AG09309 (cell line): ENCODE measurements at places on chromosomes 2 and 18.
A peak's percentile ranks its signal among the peaks of the same experiment; 100 is the strongest.

DNA sequence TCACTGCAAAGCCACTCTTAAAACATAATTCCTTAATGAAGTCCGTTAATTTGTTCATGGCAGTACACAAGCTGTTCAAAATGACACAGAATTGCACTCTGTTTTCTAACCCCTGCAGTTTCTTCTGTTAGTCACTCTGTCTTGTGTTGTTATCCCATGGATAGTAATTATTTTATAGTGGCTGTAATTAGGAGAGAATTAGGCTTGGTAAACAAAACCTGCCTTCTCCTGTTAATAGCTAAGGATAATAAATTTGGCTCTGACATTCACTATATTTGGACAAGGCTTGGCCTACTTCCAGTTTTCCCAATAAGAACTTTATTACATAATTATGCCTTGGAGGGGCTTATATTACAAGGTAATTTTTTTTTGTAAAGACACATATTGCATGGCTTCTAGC is 330.3 kb upstream of the FIGN start:
- no peak for DNase-seq

GRCh38 chr2:181169503-181169902 is 189.1 kb downstream of the UBE2E3 start:
- no peak for DNase-seq

- no peak for DNase-seq
These were observed 61.2 kb downstream of the EVA1A start for GRCh38 chr2:75499534-75499933.

DNA sequence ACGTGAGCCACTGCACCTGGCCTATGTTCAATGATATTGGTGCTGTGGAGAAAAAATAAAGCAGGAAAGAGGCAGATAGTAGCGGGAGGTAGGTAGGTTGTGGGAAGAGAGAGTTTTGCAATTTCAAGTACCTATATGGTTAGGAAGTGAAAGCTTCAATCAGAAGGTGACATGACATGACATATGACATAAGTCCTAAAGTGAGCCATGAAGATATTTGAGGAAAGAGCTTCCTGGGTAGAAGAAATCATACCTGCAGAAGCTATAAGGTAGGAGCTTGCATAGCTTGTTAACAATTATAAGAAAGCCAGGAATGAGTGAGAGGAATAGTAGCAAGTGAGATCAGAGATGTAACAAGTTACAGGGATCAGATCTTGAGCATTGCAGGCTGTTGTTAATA is 4.2 kb downstream of the KIAA1328 start:
- no peak for DNase-seq

DNA sequence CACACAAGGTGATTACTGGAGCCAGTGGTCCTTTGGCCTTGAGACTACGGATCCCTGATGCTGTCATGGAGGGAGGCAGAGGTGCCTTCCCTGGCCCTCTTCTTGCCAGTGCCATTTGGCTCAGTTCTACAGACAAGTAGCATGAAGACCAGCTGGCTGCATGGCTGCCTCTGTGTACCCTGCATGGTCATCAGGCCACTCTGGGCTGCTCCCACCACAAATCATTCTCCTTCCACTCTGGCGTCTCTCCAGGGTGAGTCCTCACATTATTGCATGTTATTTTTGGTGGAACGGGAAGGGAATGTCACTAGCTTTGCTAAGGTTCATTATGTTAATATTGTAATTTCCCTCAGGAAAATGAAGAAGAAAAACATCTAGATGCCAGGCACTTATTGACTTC is 229.8 kb downstream of the VAPA start:
- no peak for DNase-seq

DNA sequence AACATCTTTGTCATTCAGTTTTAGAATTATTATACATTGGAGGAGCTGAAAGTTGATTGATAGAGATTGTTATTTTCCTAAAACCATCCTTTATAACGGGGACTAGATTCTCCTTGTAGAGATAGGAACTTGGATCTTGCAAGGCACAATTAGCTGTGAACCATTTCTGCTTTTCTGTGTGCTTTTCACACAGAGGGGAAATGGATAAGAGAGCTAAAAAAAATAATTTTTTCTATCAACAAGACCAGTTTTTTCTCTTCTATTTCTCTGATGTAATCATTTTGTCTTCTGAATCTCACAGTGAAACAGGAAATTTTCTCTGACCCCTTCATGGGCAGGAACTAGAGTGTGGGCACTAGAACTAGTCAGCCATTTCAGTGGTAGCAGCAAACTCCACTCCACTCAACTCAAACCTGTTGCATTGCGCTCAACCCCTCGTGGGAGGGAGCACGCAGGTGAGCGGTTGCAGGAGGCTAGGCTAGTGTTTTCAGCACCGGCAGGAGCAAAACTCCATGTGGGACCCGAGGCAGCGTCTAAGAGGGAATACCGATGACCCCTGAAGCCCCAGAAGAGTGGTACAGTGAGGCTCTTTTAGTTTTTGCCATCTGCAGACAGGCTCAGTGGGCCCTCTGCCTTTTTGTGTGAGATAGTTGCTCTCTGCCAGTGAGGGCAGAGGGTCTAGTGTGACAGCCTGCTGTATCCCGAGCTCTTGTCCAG is 24.0 kb upstream of the SLC39A10 start:
- DNase-seq, result no peak

DNA sequence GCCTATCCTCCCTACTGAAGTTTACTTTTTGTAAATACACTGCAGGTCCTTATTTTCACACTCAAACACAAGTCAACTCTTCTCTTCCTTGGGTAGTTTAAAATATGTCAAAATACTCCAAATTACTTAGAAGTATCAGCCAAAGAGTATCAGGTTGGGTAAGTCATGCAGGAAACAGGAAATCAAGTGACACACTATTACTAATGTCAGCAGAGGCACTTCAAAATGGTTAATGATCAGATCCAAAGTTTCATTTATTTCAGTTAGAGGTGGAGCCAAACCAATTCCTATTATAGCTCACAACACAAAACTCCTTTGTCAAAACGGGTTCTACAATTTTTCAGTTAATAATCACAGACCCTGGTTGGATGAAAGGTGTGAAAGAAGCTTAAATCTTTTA is 54.2 kb downstream of the DLGAP1 start:
- DNase-seq, result no peak

GRCh38 chr2:241493092-241493491 is 15.3 kb downstream of the STK25 start:
- DNase-seq, result no peak

- DNase-seq, result no peak
These were observed 31.4 kb downstream of the GPR75 start for GRCh38 chr2:53828331-53828730.

GRCh38 chr2:205471776-205472175 is 210.5 kb upstream of the NRP2 start:
- no peak for DNase-seq

DNA sequence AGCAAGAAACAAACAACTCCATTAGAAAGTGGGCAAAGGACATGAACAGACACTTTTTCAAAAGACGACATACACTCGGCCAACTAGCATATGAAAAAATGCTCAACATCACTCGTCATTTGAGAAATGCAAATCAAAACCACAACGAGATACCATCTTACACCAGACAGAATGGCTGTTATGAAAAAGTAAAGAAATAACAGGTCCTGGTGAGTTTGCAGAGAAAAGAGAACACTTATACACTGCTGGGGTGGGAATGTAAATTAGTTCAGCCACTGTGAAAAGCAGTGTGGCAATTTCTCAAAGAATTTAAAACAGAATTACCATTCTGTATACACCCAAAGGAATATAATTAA is 130.5 kb downstream of the PLCL1 start:
- no peak for DNase-seq

DNA sequence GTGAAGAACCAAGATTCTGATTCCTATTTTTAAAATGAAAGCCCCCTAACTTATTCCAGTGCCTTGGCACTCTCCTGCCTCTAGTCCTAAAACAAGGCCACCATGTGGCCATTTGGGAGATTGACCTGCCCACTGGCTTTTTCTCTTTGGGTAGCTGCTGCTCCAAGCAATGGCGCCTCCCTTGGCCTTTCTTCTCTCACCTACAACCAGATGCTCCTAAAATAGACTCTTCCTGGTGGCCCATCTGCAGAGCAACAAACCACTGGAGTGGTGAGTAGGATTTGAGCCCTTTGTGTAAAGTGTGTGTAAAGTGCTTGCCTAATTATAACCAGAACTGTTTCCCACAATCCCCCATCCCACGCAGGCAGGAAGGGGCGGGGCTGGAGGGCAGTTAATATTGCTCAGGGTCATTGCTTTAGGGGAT is 114.2 kb downstream of the FHOD3 start:
- no peak for DNase-seq

- no peak for DNase-seq
These were observed 35.8 kb upstream of the AFF3 start for GRCh38 chr2:100178085-100178788.

DNA sequence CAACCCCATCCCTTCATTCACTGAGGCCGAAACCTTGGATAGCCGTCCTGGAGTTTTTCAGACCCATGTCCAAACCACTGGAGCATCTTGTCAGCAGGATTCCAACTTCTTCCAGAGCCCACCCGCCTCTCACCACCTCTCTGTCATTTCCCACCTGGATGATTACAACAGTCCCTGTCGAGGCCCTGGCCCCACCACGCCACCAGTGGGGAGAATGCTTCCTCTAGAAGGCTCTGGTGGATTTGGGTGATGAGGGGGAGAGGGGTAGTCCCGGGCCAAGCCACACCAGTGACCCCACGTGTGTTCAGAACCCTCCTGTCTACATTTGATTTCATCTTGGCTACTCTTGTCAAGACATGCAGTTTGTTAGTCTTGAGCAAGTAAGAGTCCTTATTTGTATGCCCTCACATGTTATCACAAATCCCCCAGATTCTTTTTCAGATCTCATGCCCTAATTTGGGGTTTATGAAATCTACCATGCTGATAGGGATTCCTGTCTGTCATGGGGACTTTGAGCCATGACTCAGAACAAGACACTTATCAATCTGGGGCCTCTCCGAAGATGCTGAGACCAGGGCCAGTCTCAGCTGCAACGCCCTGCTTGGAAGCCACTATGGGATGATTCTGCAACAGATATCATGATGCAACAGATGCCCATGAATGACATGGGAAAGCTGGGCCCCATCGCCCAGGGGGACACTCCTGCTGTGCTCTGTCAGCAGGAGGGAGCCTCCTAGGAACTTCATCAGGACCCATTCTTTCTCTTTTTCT is 186.1 kb downstream of the ZFP36L2 start:
- DNase-seq, result no peak

GRCh38 chr18:62979176-62979575 is 263.8 kb downstream of the PHLPP1 start:
- DNase-seq, result peak; percentile 77

DNA sequence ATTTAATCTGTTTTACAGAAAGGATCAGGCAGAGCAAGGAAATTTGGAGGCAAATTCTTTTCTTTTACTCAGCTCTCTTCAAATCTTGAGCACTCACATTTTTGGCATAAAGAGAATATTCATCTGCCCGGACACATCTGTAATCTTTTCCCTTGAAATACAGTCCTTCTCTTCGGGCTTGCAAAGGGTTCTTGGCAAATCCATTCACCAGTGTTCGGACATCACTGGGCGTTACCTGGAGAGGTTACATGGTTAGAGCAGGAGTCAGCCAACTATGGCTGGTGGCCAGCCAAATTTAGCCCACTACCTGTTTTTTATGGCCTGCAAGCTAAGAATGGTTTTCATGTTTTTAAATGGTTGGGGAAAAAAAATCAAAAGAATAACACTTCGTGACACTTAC is 2.1 kb downstream of the PFN4 start:
- no peak for DNase-seq

- no peak for DNase-seq
These were observed 72.0 kb upstream of the RAB6C start for GRCh38 chr2:129907256-129907998.

- no peak for DNase-seq
These were observed 91.9 kb upstream of the GPC1 start for GRCh38 chr2:240343548-240343947.

DNA sequence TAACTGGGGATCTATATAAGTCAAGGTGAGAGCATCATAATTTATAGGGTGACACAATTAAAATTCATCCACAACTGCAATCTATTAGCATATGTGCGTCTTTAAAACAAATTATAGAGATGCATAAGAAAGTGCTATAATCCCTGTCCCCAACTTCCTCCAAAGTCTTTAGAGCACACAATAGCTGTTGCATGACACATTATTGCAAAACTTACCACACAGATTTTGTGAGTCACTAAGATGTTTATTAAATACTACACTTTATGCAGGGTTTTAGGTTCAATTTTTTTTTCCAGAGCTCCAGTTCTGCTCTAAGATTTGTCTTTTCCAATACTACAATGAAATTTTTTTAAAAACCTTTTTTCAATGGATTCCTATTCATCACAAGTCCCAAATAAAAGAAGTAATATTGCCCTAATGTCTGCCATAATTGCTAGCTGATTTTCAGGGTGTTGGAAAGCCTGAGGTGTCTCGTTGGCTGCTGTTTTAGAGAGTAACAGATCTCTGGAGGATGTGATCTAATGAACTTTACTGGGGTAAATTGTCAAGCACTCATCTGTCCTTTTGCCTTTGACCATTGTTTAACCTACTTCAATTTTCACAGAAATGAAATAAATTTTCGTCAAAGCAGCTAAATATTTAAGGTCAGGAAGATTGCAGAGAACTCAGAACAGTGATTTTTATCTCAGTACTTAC is 250.5 kb upstream of the NETO1 start:
- DNase-seq, result peak; percentile 46

DNA sequence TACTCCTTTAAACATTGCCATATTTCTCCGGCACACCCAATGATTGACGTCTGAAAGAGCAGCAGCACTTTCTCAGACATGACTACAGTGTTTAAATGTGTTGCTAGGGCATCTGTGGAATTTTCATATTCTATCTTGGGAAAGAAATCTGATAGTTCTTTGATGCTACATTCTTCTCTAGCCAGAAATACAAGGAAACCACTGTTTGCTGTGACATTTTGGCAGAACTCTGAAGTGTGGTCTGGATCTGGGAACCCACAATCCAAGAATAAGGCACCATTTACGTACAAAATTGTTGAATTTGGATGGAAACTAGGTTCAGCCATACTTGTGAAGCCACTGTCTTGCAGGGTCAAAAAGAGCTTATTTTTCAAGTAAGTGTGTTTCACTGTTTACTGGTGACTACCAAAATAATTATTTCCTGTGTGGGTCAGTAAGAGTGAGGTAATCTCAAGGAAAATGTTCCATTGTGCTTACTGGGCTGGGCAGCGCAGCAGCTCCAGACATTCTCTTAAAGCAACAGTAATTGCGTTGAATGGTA is 21.3 kb upstream of the CD28 start:
- DNase-seq, result peak; percentile 84

GRCh38 chr2:148877403-148877740 is 2.3 kb downstream of the KIF5C start:
- DNase-seq, result no peak

- no peak for DNase-seq
These were observed 120.6 kb downstream of the PIGN start for GRCh38 chr18:62066102-62066818.

- no peak for DNase-seq
These were observed 52.1 kb upstream of the EPB41L5 start for GRCh38 chr2:119960821-119961220.
